ENCODE measurements at places on chromosomes 6 and 20. TPM values are rescaled to one million over a fixed set of nuclear protein-coding genes. Genes with fewer than 3 reads are reported as not detected.

GRCh38 chr6:81894788-81895271 is 142.3 kb upstream of the TENT5A start:
- H3K27ac ChIP-seq = no peak overlapping the region
- no peaks in the 10 kb centered on the region for H3K36me3 ChIP-seq
- H3K4me3 ChIP-seq = no peak overlapping the region
- H3K27me3 ChIP-seq = no peaks in the 10 kb centered on the region
- H3K4me1 ChIP-seq = no peaks in the 10 kb centered on the region

DNA sequence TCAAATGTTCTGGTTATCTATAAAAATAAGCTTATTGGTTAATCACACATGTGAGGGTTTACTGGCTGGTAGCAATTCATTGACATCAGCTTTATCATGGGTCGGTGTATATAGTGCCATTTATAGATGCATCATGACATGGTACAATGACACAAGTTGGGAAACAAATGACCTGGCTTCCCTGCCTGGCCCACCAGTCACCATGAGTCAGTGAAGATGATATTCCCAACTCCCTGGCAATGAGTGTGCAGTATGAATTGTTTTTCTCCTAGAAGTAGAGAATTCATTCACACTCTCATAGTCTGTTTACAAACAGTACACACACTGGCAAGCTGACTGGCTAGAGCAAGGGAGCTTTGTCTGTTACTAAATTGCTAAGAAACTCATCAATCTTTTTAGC is 37.2 kb upstream of the CALHM6 start:
- H3K36me3 ChIP-seq = no peaks in the 10 kb centered on the region
- no peak overlapping the region for H3K4me3 ChIP-seq
- no peaks in the 10 kb centered on the region for H3K27me3 ChIP-seq
- H3K4me1 ChIP-seq = no peaks in the 10 kb centered on the region
- no peak for DNase-seq

GRCh38 chr6:149035766-149036165 is 281.7 kb upstream of the TAB2 start:
- no peak for DNase-seq
- H3K36me3 ChIP-seq = peaks cover 2% of the 10 kb centered on the region
- H3K4me1 ChIP-seq = peaks cover 81% of the 10 kb centered on the region
- peak overlapping the region; percentile 98 for H3K27ac ChIP-seq

DNA sequence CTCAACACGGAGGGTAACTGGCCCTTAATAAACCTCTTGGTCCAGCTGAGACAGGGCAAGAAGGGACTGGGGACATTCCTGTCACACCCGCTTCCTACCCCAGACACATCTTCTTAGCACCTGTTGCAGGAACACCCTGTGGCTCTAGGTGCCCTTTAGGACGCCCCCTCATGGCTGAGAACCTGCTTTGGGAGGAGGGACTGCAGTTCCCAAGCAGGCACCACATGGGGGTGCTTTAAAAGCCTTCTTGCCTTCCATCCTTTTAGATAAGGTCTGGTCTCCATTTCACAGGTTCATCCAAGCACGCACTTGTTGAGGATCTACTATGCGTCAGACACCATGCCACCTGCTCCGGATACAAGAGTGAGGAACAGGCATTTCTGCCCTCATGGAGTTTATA is 26.6 kb downstream of the NSFL1C start:
- H3K27me3 ChIP-seq = no peaks in the 10 kb centered on the region
- DNase-seq = peak; percentile 70
- no peak overlapping the region for H3K27ac ChIP-seq
- H3K4me3 ChIP-seq = no peak overlapping the region
- H3K4me1 ChIP-seq = peaks cover 14% of the 10 kb centered on the region

The PHACTR3 gene
- total RNA-seq = not detected

- H3K27ac ChIP-seq = no peak overlapping the region
- H3K4me1 ChIP-seq = no peaks in the 10 kb centered on the region
- peaks cover 9% of the 10 kb centered on the region for H3K27me3 ChIP-seq
- DNase-seq = no peak
- no peak overlapping the region for H3K4me3 ChIP-seq
These were observed 8.0 kb upstream of the CST9 start for GRCh38 chr20:23613676-23614075.
